ENCODE measurements at places on chromosomes 2 and 18.
A peak's percentile ranks its signal among the peaks of the same experiment; 100 is the strongest.

- DNase-seq = no peak
These were observed 7.2 kb downstream of the MTHFD2 start for GRCh38 chr2:74205596-74205995.

GRCh38 chr18:50757358-50757757 lies 62.5 kb downstream of the MRO start:
- DNase-seq = no peak

DNA sequence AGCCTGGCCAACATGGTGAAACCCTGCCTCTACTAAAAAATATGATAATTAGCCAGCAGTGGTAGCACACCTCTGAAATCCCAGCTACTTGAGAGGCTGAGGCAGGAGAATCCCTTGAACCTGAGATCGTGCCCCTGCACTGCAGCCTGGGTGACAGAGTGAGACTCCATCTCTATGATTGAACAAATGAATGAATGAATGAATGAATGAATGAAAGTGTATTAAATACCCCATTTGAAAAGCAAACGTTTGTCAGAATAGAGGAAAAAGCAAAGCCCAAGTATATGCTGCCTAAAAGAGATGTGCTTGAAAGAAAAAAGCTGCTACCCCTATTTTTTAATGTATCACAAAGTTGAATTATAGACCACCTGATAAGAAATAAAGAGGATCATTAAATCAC lies 89.1 kb upstream of the TTC27 start:
- no peak for DNase-seq

DNA sequence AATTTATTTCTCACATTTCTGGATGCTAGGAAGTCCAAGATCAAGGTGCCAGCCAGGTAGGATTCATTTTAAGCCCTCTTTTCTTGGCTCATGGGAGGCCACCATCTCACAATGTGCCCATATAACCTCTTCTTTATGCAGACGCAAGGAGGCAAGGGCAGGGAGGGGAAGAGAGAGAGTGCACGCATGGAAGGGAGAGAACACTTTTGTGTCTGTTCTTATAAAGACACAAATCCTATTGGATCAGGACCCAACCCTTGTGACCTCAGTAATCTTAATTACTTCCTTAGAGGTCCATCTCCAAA lies 32.5 kb downstream of the CMPK2 start:
- no peak for DNase-seq

- peak; percentile 38 for DNase-seq
These were observed 42.7 kb downstream of the FHOD3 start for GRCh38 chr18:36340246-36340645.

- DNase-seq = no peak
These were observed 140.3 kb upstream of the RAB12 start for GRCh38 chr18:8468921-8469335.

DNA sequence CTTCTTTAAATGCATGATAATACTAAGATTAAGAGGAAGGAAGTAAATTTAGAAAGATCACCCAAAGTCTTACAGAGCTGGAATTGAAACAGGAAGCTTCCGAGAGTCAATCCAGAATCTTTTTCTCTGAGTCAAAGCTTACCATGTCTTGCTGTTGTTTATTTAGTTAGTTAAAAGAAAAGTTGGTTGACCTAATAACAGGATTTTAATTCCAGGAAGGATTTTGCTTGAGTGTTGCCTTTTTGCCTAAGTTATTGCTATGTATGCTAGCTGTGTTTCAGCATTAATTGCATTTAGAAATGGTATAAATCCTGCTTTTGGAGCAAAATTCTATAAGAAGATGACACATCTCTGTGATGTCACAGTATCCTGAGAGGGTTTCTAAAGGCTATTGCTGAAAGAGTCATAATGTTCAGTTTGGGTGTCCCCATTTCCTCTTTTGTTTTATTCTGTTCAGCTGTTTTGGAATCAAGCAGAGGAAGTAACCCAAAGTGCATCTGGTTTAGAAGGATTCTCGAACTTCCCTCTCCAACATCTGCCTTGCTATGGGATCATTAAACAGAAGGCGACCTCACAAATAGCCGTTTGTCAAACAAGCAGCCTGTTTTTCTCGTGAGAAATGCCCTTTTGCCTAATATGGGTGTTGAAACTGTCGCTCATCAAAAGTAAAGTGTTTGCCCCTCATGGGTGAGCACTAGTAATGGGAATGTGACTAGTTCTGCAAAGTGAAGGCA lies 271.5 kb upstream of the MMADHC start:
- no peak for DNase-seq

DNA sequence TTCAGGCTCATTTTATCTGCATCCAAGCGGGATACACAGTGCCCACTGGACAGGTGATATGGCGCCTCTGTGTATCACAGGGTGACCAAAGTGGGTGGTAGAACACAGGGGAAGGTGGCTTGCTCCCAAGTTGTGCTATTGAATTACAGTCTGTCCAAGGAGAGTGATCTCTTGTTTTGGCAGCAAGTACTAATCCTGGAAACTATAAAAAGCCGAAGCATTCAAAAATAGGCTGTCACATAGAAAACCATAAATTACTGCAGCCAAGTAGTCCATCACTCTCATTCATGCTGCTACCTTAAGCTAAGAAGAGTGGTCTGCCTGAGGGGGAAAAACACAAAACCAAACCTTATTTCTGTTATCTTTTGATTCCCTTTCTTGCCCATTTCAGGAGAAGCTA lies 237.1 kb upstream of the POU3F3 start:
- DNase-seq = no peak

GRCh38 chr2:82735336-82735735 lies 1723.7 kb downstream of the SUCLG1 start:
- DNase-seq = no peak

DNA sequence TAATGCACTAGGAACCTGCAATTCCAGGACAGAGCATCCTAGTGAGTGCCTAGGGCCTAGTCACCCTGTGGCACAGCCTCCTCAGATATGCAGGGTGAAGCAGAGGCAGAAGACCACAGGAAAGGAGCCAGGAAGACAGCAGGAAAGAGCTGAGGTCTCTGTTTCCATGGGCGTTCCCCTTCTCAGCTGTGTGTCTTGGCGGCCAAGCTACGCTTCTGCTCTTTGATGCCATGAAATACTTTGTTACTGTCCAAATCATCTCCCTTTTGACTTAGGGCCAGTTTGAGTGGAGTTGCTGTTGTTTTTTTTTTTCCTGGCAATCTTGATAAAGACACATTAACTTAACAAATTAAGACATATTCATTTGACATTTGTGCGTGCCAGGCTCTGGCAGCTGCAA lies 67.3 kb downstream of the APOB start:
- no peak for DNase-seq

GRCh38 chr2:27681841-27682240 lies 18.2 kb downstream of the SLC4A1AP start:
- no peak for DNase-seq
